ENCODE measurements at places on chromosomes 12 and 14.

- DNase-seq: no peak
Observed at GRCh38 chr12:94710933-94711332, 60.6 kb upstream of the TMCC3 start.

DNA sequence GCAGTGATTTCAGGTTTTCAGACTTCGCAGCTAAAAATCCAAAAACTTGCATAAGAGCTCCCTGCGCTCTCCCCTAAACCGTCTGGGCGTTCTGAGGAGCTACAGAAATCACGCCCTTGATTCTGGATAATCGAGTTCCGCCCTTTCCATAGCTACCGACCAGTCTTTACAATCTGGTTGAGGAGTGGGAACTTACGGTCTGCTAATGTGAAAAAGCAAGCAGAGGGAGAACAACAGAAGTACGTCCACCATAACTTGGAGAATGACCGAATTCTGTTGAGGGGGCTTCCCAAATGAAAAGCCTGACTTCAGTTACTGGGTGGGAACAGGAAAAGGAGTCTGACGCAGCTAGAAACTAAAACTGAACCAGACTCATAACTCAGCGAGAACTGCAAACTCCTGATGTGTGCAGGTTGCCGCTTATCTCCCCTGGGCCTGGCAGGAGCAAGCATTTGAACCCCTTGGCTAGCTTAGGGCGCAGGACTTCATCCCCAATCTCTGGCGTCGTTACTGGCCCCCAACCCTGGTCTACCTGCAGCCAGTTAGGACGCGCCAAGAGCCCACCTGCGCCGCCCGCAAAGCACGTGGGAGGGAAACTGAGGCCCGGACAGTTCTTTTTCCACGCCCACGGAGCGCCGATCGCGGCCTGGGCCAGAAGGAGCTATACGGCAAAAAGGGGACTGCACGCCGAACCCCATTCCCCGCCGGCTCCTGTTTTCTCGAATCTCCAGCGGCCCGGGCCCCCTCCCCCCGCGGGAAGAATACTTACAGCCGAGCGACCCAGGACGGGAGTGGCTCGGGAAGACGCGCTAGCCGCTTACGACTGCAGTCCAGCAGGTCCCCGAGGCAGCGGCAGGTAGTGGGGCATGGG is 838 bp downstream of the LRIG3 start:
- DNase-seq: peak; percentile 10

DNA sequence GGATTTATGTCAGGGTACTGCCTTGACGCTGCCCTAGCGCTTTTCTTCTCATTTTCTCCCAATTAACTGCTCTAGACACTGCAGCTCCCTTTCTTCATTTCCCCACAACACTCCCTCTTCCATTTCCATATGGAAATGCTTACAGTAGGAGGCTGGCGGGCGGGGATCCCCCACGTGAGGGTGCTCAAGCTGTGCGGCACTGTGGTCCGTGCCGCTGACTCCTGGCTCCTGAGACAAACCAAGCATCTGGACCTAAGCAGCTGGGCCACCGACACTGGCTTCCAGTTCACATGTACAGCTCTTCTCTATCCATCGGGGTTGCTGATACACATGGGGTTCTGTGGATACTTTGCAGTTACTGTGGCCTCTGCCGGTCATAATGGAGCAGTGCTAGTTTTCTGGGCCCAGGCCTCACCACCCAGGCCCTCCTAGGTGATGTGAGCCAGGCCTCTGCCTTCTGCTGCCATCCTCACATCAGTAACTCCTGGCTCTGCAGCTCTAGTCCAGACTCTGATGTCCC is 20.2 kb downstream of the TCHP start:
- DNase-seq: peak; percentile 50

DNA sequence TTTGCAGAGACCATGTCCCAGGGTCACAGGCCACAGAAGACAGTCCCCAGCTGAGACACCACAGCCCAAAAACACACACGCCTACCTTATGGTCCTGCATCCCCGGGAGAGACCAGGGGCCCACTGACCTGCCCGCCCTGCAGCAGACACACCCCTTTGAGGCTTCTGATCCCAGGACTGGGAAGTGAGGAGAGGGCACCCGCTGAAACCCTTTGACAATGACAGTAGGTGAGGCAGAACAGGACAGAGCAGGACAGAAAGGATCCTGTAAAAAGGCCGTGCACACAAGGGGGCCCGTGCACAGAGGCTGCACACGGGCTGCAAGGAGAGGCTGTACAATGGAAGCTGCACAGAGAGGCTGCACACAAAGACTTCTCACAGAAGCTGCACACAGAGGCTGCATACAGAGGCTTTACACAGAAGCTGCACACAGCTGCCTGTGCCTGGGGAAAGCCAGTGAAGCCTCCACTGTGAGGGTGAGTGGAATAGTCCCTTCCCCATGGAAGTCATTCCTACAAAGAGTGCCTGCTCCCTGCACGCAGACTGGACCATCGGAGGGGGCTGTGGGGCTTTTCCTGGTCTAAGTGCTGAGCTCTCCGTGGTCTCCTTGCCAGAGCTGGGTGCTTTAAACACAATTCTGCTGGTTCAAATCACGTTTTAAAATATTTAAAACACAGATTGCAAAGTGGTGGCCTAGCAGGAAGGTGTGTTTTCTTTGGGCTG is 16.6 kb upstream of the SFSWAP start:
- no peak for DNase-seq

GRCh38 chr12:663293-663871 is at the start of gene NINJ2:
Gene NINJ2 (minus strand): TSS chr12:663445. CDS start chr12:663360, 85 bp downstream.
- no peak for DNase-seq

GRCh38 chr12:130665753-130666152 is 50.3 kb downstream of the RIMBP2 start:
- no peak for DNase-seq

- DNase-seq: no peak
Observed at GRCh38 chr12:123836292-123836691, 74.2 kb downstream of the DNAH10 start.

DNA sequence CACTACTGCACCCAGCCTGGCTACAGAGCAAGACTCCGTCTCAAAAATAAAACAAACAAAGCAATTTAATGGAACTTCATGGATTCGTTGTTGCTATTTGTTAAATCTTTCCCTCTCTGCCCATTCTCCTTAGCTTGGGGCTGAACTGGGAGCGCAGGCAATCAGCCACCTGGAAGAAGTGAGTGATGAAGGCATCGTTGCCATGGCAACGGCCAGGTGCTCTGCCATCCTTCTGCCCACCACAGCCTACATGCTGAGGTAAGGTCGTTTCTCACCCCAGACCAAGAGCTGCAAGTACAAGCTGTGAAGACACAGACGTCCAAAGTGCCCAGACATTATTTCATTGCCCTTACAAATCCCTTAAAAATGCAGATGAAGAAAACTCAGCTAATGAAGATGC is 19.1 kb downstream of the AMDHD1 start:
- no peak for DNase-seq

- DNase-seq: no peak
Observed at GRCh38 chr12:59383079-59383822, 212.6 kb upstream of the SLC16A7 start.

DNA sequence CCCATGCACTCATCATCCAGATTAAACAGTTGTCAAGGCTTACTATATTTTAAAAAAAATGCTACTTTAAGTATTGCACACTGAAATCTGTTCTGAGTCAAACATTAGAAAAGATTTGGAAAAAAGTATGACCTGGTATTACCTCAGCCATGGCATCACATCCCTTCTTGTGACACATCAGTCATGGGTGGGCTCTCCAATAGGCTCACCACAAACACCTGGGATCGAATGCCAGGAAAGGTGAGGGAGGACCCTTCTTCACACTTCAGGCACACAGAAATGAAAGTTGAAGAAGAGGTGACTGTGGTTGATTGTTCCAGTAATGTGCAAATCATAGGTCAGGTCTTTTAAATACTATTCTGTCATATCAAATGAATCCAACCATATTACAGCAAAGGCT is 36.6 kb upstream of the GZMB start:
- DNase-seq: no peak

- no peak for DNase-seq
Observed at GRCh38 chr12:120887253-120888043, 16.7 kb downstream of the SPPL3 start.

DNA sequence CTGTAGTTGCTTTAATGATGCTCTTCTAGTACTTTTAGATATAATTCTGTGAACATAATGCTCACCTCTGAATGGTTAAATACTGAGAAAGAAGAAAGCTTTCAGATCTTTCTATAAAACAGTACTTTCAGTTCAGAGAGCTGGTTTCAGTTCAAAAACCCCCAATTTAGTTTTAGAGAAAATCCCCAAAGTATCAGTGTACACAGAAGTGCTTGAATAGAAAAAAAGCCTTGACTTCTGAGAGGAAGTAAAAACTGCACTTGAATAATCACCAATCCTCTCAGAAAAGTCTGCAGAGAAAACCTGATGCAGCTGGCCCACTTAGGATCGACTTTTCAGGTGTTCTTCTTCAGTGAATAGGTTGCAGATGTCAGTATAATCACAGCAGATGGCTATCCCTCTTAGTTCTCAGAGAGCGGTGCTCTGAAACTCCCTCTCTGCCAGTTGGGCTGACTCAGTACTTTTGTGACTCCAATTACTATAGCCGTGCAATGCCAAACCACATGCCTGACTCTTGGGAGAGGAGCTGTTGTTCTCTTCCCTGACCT is 616.3 kb downstream of the LRFN5 start:
- no peak for DNase-seq

- peak; percentile 85 for DNase-seq
Observed at GRCh38 chr14:89399594-89400068, 17.4 kb downstream of the FOXN3 start.

DNA sequence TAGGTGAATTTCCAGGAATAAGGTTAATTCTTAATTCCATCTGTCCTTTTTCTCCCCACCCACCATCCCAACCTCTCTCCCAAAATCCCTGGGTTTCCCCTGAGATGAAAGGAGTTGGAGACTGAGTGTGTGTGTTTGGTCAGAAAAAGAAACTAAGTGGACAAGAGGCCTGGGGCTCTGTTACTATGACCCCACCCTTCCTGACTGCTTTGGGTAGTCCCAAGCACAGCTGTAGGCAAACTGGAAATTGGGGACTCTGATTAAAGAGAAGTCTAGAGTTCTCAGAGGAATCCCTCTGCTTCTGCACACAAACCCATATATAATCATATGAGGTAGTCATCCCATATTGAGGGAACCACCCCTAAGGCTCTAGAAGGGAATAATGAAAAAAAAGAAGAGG is 7.0 kb upstream of the HOXC12 start:
- no peak for DNase-seq

GRCh38 chr12:131432532-131433260 is 278.2 kb upstream of the SFSWAP start:
- no peak for DNase-seq

DNA sequence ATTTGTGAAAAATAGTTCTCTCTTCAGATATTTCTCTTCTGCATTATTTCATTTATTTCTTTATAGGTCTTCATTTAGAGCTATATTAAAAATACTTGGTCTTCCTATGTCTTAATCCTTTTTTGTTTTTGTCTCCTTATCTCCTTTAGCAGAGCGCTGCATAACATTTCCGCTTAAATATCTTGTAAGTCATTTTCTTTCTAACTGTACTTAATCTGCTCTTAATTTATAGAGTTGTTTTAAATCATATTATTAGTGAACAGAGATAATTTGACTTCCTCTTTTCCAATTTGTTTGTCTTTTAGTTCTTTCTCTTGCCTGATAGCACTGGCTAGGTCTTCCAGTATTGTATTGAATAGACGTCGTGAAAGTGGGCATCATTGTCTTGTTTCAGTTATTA is 18.0 kb downstream of the LUM start:
- DNase-seq: no peak

- no peak for DNase-seq
Observed at GRCh38 chr14:86072116-86072894, 542.4 kb downstream of the FLRT2 start.

DNA sequence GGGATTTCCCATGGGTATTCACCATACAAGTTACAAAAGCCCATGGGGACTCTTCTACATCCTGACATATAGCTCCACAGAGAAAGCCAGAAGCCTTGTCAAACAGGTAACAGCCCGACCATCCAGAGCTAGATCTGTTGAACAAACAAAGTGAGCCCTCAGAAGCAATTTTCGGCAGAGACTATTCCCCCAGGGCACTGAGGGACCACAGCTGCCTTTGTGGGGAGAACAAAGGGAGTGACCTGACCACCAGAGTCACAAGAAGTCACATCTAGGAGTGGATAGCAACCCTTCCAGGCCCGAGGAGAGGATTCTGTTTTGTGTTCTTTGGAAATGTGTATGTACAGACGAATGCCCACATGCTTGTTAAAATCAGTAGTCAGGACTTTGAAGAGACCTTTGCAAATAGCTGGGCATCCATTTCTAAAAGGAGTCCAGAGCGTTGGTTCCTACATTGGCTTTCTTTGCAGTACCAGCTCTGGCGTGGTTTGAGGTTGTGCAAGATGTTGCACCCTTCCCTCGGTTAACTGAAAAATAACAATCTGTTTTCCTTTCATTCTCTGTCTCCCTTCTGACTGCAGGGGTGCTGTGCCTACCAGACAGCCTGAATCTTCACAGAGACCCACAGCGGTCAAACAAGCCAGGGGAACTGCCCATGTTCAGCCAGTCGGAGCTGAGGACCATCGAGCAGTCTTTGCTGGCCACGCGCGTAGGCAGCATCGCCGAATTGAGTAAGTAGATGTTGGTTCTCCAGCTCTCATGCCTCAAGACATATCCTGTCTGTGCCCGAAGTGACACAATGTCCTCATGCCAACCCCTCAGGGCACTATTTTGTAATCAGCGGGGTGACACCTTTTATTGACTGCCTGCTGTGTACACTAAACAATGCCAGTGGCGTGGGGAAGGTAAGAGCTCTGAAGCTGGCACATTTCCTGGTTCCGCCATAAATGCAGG is 165.4 kb upstream of the PWP1 start:
- DNase-seq: no peak

GRCh38 chr14:55951341-55952206 is 166.6 kb upstream of the PELI2 start:
- no peak for DNase-seq

- DNase-seq: no peak
Observed at GRCh38 chr12:18953505-18953904, 176.0 kb upstream of the PLEKHA5 start.

- DNase-seq: peak; percentile 95
Observed at GRCh38 chr12:129911428-129912049, 7.7 kb upstream of the TMEM132D start.

DNA sequence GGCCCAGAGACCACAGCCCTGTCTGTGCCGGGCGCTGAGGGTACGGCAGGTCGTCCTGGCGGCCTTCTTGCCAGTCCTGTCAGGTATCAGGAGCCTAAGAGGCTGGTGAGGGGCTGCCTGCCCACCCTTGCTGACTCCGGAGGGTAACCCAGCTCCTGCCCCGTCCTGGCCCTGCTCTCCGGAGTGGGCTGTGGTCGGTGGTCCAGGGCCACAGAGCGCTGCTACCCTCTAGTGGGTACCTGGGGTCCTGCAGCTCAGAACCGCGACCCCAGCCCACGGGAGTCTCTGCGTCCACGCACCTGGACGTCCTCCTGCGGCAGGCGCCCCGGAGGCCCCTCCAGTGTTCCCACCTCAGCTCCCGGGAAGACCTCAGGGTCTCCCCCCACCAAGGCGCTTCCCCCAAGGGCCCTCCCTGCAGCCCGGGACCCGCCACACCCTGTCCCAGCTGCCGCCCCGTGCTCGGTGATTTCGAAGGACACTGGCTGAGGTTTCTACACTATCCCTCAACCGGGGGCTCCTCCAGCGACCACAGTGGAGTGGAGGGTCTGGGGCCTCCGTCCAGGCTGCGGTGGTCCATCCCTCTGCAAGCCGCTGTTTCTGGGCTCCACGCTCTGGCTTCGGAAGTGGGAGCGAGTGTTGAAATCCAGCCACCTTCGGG is 75.9 kb upstream of the FBRSL1 start:
- DNase-seq: no peak

All from posterior cingulate gyrus (tissue), 11 donors.